ENCODE measurements at places on chromosomes 16 and 17. TPM values are rescaled to one million over a fixed set of nuclear protein-coding genes. Genes with fewer than 3 reads are reported as not detected.

ARRB2 gene
- total RNA-seq: 11.8 TPM

OR4D2 gene
- not detected for total RNA-seq

GRCh38 chr16:12202486-12202885, 226.0 kb downstream of the SNX29 start:
- DNase-seq: no peak

DNA sequence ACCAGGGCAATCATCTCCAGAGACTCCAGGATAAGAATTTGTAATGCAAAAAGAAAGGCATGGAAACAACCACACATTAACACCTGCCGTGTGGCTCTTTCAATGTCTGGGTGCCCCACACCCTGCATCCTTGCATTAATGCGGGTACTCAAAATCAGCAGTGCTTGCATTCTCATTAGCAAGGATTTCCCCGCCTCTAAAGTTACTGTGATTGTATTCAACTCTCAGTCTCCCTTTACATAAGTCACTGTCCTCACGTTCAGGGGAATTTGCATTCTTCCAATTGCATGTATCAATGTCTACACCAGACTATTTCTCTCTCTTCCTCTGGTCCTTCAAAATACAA, 324.3 kb downstream of the FOXL1 start:
- DNase-seq: no peak

DNA sequence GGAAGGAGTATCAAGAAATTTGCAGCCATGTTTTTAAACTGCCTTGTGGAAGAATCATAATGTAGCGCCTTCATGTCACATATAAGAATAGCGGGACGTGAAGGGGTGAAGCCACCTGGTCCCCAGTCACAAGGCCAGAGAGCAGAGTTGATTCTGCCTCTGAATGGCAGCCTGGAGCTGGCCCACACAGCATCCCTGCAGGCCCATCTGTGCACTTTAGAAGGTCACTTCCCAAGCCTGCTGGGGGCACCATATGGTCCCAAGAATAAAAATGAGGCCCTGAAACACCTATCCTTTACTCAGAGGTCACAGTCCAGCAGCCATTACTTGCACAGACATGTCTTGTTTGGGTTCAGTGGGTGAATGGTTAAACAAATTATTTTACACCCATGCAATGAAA, 15.0 kb downstream of the CD300E start:
- no peak for DNase-seq

GAST gene
- not detected for total RNA-seq

KRT15 gene
- not detected for total RNA-seq

HSF5 gene
- not detected for total RNA-seq

GRCh38 chr17:14359163-14360020, 58.5 kb downstream of the HS3ST3B1 start:
- DNase-seq: no peak

NAGS gene
- 0.41 TPM for total RNA-seq
